Left renal cortex interstitium (tissue), 4 donors: ENCODE measurements at places on chromosomes 3 and 15. TPM values are rescaled to one million over a fixed set of nuclear protein-coding genes. Genes with fewer than 3 reads are reported as not detected.
A peak's percentile ranks its signal among the peaks of the same experiment; 100 is the strongest.

- DNase-seq: no peak
These were observed 172.3 kb downstream of the SLCO3A1 start for GRCh38 chr15:92025706-92026270.

GRCh38 chr15:78130466-78131294 lies 565 bp downstream of the CIB2 start:
- DNase-seq: no peak

- DNase-seq: no peak
These were observed 541.7 kb upstream of the ZNF385D start for GRCh38 chr3:22292681-22293080.

- no peak for DNase-seq
These were observed 16.8 kb upstream of the NMNAT3 start for GRCh38 chr3:139694542-139694941.

GRCh38 chr3:277873-278272 lies 81.3 kb downstream of the CHL1 start:
- DNase-seq: no peak

DNA sequence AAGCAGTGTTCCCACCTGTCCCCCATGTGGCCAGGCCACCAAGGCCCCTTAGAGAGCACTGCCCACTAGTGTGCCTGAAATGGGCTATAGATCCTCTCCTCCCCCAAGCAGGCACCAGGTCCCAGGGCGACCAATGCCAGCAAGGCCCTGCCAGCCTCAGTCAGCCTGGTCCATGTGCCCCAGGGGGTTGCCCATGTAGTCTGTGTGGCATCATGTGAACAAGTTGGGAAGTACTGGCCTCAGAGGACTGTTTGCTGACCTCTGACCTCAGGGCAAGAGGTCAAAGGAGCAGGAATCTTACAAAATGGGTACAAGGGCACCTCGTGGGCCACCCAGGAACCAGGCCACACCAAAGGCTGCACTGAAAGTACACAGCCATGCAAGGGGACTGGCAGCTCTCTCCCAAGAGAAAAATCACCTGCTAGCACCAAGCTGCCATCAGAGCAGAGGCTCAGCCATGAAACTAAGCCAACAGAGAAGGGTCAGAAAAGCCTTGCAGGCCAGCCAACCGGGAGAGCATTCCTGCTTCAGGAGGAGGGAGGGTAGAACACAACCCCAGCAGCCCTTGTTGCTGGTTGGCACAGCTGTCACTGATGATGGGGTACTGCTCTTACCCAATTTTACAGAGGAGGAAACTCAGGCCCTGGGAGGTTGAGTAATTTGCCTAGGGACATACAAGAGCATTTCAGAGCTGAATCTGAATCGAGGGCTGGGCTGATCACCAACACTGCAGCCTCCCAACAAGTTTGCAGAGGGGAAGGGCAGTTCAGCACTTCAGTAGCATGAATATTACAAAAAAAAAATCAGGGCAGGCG lies 5.2 kb upstream of the FURIN start:
- DNase-seq: no peak

DNA sequence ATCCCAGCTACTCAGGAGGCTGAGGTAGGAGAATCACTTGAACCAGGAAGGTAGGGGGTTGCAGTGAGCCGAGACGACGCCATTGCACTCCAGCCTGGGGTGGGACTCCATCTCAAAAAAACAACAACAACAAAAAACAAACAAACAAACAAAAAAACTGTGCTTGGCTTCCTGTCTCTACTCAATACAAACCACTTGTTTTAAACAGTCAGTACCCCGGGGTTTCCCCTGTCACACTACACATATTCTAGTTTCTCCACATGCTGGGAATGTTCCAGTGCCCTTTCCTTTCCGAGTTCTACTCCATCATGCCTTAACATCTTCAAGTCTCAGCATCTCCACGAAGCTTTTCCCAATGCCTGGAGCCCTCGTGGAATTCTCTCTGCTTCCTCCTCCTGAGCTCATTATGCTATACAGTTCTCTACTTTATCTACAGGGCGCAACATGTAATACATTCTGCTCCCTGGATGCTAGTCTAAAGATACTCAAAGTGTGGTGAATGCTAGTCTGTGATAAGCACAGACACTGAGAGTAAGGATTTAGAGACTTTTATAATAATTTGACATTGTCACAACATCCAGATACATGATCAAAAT lies 7.8 kb downstream of the EMC3 start:
- DNase-seq: no peak

- DNase-seq: no peak
These were observed 65.1 kb downstream of the CD200R1L start for GRCh38 chr3:112781599-112781998.

DNA sequence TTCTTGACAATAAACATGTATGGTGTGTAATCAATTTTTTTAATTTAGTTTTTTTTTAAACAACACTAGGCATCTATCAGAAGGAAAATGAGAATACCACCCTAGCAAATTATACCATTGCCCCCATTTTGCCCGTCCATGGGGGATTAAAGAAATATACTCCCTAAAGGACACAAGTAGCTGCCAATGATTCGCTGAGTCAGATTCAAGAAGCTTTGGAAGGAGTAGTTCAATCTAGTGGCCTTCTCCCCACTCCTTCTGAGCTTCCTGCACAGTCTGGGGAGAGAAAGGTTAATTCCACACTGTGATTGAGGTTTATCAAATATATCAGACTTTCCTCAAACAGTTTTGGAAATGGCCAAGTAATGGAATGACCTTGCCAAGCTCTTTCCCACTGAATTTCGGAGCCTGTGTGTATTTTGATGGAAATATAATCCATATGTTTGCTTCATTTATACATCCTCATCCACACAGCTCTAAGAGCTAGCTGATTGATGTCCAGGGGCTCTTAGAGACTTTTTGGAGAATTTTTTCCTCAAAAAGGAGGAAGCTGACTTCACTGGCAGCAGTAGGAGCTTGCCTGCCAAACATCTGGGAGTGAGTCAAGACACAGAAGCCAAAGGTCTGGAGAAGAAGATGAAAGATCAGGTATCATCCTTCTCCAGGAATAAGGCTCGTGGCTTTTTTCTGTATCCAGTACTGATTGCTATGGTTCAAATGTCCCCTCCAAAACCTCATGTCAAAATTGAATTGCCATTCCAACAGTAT lies 478.5 kb upstream of the PROK2 start:
- DNase-seq: no peak

- no peak for DNase-seq
These were observed 14.6 kb downstream of the LRIG1 start for GRCh38 chr3:66486202-66486601.

DNA sequence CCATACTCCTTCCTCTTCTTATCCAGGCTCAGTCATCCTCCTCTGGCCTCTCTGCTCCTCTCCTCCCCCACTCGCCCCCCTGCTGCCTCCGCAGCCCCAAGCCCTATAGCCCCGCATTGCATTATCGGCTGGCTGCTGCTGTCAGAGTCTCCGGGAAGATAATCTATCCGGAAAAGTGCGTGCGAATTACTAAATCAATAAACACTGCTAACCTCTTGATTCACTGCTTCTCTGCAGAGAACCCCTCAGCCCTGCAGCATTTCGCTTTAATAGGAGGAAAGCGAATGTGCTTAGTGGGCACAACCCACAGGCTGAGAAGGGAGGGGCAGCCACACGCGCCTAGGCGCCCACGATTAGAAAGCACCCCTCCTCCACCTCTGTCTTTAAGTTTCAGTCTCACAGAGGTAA lies 167.6 kb downstream of the ABHD5 start:
- no peak for DNase-seq

DNA sequence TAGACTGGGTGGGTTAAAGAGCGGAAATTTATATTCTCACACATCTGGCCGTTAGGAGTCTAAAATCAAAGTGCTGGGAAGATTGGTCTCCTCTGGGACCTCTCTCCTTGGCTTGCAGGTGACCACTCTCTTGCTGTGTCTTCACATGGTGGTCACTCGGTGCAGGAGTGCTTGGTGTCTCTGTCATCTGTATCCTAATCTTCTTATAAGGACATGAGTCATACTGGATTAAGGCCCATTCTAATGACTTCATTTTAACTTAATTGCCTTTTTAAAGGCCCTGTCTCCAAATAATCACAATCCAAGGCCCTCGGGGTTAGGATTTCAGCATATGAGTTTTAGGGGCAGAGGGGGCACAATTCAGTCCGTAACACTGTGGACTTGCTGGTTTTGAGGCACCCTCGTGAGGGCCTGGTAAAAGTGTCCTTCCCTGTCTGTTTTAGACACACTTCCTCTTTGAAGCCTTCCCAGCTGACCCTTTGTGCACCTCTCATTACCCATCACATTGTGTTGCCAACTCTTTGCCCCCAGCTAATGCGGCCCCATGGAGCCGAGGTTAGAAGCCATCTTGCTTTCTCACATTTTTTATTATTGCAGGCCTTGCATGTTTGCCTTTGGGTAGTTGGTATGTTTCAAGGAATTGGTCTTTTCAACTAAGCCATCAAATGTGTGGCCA lies 3.2 kb downstream of the XYLB start:
- DNase-seq: no peak

DNA sequence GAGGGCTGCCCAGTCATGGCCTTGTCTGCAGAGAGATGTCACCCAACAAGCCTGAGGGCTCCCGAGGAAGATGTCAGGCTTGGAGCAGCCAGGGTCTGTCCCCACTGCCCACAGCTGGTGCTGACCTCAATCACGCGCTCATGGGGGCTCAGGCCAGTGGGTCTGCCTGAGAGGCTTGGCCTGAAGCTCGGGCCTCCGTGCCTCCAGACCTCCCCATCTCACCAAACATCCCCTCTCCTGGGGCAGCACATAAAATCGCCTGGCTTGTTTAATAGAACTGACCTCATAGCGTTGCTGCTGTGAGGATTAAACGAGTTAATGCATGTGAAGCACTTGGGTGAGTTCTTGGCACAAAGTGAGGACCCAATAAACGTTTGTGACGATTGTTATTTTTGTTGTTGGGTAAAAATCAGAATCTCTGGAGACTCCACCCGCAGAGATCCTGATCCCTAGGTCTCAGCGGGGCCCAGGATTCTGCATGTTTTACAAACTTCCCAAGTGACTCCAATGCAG lies 3.5 kb downstream of the LRRC15 start:
- no peak for DNase-seq

DNA sequence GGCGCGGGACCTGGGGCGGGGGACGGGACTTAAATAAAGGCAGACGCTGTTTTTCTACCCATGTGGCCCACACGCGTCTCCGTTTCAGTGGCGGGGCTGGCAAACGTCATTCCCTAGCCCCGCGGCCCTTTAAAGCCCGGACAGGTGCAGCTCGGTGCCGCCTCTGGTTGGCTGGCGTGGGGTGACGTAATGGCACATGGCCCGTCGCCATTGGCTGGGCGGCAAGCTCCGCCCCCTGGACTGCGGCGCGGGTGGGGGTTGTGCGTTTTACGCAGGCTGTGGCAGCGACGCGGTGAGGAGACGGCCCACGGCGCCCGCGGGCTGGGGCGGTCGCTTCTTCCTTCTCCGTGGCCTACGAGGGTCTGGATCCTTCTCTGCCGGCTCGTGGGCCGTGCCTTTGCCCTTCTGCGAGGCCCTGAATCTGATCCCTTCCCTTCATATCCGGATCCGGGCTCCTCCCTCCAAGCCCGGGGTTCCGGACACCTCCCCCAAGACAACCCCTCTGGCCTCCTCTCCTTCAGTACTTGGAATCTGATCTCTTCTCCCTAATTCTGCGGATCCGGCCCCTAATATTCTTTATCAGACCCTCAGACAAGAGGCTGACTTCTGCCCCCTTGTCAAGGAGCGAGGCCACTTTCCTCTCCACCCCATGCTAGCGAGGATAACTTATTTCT lies at the start of gene CRELD1:
Gene CRELD1, plus strand, starts transcription at position 274 of the 674 bp plus-strand sequence. CDS start 605 bp downstream, outside the sequence.
- DNase-seq: peak; percentile 92

DNA sequence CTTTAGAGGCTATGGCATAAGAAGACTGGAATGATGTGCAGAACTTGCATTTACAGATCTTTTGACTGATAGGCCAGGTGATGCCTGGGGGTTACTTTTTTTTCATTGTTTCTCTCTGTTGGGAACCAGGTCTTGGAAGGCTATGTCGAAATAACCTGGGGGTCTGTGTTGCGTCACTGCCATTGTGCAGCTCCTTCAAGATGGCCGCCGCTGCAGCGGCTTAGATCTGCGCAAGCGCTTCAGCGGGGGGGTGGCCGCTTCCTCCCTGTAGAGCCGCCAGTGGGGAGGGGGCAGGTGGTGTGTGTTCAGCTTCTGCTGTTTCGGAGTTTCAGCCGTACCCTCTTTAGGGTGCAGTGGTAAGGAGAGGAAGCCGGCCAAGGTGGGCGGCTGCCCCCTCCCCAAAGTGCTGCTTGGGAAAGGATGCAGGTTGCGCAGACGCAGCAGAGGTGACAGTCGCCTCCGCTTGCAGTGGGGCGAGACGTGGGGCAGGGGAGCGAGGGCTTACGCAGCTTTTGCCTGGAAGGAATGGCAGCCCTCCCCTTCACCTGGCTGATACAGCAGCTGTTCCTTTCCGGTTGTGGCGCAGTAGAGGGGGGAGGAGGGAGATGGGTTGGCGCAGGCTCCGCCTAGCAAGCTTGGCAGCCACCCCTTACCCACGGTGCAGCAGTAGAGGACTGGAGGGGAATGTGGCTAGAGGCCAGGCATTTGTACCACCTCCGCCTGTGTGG lies 1.5 kb downstream of the SNRPN start:
- DNase-seq: peak; percentile 70

- no peak for DNase-seq
These were observed 193.5 kb upstream of the ICE2 start for GRCh38 chr15:60672400-60672799.

DNA sequence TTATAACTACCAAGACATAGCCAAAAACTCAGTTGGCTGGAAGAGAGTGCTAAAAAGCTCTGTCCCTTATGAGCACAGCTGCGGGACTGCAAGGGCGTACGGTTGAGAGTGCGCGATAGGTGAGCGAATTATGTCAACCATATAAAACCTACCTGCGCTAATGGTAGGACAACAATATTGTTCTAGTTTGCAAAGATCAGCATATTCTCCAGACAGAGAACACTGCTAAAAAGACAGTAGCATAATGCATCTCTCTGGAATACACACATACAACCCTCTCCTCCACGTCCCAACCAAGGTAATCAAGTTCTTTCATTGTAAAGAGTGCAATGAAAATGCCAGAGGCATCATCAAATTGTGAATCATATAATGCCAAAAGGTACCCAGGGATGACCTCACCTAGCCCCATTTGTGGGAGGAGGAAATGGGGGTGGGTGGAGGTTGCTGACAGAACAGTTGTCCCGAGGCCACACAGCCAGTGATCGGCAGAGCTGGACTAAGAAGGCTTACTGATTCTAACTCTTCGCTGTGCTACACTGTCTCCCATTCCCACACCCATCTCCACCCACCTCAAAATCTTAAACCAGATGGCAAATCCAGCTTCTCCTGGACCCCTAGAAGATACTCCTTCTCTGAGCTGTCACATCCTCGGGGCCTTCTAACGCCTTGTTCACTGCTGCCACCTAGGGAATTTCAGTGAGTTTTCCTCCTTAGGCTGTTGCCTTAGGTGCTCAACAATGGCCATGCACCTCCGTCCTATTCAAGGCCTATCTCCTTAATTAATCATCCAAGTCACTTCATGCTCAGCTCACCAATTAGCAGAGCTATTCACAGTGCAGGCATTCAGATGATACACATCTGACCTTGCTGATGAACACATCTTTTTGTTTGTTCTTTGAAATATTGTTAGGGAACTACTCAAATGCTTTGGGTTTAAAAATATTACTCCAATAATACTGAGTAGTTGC lies 60.7 kb downstream of the RPL22L1 start:
- DNase-seq: peak; percentile 60

FBXL2 gene
- 30.7 TPM for polyA plus RNA-seq

ACVR2B gene
- 21.3 TPM for polyA plus RNA-seq

MSL2 gene
- 47.3 TPM for polyA plus RNA-seq

TMEM207 gene
- polyA plus RNA-seq: 25.7 TPM

SKOR1 gene
- 0.33 TPM for polyA plus RNA-seq
